Fibroblast of the aortic adventitia (primary cell): ENCODE measurements at places on chromosomes 2 and 18. TPM values are rescaled to one million over a fixed set of nuclear protein-coding genes. Genes with fewer than 3 reads are reported as not detected.

ABCB11 gene
- not detected in 2 replicates for total RNA-seq

SNORC gene
- total RNA-seq = 0.33 and 0.72 TPM in 2 replicates

EHBP1 gene
- total RNA-seq = 119 and 190 TPM in 2 replicates

NYAP2 gene
- total RNA-seq = not detected in 2 replicates
